Right forelimb (tissue), 1 donor: ENCODE measurements at places on chromosomes 2 and 18.
A peak's percentile ranks its signal among the peaks of the same experiment; 100 is the strongest.

- no peak for DNase-seq
These were observed 26.1 kb upstream of the PIEZO2 start for GRCh38 chr18:11175266-11175979.

DNA sequence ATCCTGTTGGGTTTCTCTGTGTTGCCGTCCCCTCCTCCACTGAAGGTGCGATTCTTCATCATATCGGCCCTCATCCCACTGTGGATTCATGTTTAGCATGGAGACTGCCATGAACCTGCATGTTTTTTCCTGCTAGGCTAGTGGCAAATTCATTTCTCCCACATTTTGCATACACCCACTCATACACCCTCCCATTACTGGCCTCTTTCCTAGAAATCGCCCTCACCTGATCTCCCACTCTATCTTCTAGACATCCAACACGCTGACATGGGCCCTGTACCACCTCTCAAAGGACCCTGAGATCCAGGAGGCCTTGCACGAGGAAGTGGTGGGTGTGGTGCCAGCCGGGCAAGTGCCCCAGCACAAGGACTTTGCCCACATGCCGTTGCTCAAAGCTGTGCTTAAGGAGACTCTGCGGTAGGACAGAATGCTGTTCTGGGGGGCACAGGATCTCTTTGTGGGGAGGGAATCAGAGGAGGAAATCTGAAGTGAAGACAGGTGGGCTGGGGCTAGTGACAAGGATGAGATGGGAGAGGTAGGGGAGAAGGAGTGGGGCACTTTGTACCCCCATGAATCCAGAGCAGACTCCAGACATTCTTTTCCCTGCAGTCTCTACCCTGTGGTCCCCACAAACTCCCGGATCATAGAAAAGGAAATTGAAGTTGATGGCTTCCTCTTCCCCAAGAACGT lies 17.7 kb downstream of the PRKAG3 start:
- no peak for DNase-seq

DNA sequence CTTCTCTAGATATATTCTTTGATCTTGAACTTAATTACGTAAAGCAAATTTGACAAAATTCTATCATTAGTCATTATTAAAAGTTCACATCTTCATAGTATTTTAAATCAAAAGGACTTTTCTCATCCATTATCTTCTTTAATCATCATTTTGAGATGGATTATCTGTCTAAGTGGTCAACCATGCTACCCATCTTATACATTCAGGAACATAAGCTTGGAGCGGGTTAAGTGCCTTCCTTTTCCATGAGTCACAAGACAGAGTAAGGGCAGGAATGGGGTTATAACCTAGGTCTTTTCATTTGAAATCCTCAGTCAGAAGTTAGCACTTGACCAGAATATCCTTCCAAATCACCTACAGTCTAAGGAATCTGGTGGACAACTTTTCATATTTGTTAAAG lies 297.1 kb downstream of the TCF4 start:
- no peak for DNase-seq

GRCh38 chr18:23499291-23499781 lies 4.0 kb upstream of the RMC1 start:
- DNase-seq, result no peak

GRCh38 chr2:77831898-77832297 lies 309.7 kb upstream of the LRRTM4 start:
- DNase-seq, result no peak

- peak; percentile 54 for DNase-seq
These were observed at the start of gene GPR75 for GRCh38 chr2:53859206-53860181. TSS of gene GPR75 (minus strand) at chr2:53859967. CDS start at chr2:53854756, 5,211 bp downstream.

DNA sequence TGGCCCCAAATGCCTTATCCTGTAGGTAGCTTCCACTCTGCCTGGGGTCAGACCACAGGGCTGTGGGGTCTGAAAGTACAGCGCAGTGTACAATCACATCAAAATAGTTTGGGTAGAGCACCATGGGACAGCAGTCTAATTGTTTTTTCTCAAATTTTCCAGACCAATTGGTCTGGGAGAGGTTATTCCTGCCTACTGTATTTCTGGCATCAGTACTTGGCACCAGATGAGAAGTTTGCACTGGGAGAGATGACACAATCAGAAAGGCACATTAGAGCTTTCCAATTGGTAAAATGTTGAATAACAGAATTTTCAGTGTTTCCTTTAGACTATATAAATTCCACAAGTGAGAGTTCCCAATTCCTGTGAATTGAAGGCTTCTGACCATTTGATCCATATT lies 30.9 kb upstream of the LRRTM1 start:
- no peak for DNase-seq

- no peak for DNase-seq
These were observed 16.1 kb downstream of the CPSF3 start for GRCh38 chr2:9439536-9439935.

- no peak for DNase-seq
These were observed 789.4 kb downstream of the LRP1B start for GRCh38 chr2:141341444-141341843.

- no peak for DNase-seq
These were observed 405.8 kb upstream of the CDH2 start for GRCh38 chr18:28582724-28583123.

- DNase-seq, result no peak
These were observed 65.0 kb upstream of the BCL2L11 start for GRCh38 chr2:111055735-111056134.

DNA sequence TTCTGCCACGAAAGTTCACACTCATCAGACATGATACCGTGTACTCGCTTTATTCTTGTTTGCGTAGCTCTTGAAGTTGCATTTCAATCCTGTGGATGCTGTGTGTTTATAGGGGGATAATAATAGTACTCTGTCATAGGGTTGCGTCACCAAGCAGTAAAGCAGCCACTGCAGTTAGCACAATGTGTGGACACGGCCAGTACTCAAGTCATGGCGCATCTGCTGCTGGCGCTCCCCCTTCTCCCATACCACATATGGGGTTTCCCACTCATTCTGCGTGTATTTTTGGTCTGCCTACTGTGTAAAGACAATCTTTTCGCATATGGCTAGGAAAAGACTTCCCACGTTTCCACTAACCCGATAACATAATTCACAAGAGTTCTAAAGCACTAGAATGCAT lies 2.1 kb upstream of the ZBTB14 start:
- DNase-seq, result no peak

- no peak for DNase-seq
These were observed 46.3 kb downstream of the ZC3H6 start for GRCh38 chr2:112321375-112322320.

DNA sequence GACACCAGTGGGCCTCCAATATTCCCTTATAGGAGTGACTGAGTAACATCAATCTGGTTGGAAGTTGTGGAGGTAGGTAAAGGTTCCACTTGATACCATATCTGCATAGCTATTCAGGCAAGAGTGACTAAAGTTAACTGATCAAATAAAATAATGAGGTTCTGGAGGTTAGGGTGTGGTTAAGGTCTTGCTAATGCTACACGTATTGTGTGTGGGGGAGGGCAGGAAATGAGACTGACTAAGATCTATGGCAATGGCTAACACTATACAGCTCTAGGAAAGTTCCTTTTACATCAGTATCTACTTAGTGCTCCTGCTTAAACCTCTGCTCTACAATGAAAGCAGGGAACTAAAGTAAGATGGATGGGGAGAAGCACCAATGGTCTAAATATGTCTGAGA lies 149.1 kb upstream of the MGAT5 start:
- DNase-seq, result no peak

DNA sequence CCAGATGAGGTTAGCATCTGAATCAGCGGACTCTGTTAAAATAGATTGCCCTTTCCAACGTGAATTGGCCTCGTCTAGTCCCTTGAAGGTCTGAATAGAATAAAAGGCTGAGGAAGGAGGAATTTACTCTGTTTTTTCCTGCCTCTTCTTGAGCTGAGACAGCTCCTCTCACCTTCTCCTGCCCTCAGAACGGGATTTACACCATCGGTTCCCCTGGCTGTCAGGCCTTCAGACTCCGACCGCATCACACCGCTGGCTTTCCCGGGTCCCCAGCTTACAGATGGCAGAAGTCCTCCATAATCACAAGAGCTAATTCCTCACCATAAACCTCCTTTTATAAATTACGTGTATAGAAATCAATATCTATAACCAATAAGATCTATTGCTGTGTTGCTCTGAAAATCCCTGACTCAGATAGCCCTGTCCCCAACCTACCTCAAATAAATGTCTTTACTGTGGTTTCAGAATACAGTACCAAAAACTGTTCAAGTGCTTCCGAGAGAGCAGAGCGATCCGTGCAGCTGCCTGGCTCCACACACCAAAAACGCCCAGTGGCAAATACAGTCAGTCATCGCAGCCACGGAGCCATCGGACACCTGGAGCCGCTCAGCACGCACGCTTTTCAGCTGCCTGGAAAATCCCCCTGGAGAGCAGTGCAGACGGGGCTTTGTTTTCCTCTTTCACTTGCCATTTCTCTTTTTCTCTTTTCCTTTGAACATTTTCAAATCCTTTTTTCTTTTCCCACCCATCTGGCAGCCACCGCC lies 196.9 kb downstream of the NRP2 start:
- DNase-seq, result no peak

DNA sequence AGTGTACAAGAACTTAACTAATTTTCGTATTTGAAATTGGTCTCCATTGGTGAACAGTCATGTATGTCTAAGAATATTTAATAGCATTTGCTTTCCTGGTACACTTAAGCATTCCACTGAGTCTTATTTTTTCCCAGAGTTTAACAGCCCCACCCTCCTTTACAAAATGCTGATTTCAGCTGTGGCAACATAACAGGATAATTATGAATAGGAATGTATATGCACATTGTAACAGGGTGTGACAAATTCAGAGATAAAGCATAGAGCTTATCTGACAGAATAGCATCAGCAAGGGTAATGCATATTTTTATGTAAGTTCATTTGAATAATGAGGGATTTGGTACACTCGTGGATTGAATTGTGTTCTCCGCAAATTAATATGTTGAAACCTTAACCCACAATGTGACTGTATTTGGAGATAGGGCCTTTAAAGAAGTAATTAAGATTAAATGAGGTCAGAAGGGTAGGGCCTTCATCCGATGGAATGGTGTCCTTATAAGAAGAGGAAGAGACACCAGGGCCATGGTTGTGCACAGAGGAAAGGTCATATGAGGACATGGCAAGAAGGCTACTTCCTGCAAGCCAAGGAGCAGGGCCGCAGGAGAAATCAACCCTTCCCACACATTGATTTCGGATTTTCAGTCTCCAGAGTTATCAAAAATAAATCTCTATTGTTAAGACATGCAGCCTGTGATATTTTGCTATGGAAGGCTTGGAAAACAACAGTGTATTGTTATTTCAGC lies 439.7 kb upstream of the CDH20 start:
- DNase-seq, result no peak

GRCh38 chr2:237488901-237489860 lies 2.1 kb downstream of the MLPH start:
- DNase-seq, result peak; percentile 27

DNA sequence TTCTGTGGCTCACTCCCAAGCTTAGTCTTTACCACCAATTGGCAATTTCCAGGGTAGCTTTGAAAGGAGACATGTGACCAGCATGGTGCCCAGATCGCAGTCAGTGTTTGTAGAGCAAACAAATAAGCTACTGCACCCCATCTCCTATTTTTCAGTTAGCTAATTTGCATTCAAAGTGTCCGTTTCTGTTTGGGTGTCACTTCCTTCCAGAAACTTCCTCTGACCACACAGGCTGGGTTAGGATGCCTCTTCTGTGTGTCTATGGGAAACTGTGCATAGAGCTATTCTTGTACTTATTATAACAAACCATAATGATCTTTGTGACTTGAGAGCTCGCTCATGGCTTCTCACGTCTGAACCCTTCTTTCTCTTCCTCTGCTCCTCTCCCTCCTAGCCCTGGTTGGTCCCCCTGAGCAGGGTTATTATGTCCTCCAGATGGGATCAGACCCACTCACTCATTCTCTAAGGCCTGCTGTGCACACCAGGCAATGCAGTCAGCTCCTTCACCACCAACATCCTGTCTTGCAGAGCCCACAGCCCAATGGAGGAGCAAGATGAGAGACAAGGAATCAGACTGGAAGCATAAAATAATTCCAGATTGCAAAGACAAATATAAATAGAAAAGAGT lies 101.2 kb upstream of the ALK start:
- DNase-seq, result no peak

- DNase-seq, result no peak
These were observed 27.7 kb downstream of the TMEM131 start for GRCh38 chr2:97967931-97968627.

- DNase-seq, result no peak
These were observed 8.6 kb upstream of the PCARE start for GRCh38 chr2:29082804-29083495.

- no peak for DNase-seq
These were observed 488.1 kb upstream of the RAB12 start for GRCh38 chr18:8121101-8121500.

GRCh38 chr2:71936076-71937030 lies 211.3 kb downstream of the CYP26B1 start:
- DNase-seq, result no peak

DNA sequence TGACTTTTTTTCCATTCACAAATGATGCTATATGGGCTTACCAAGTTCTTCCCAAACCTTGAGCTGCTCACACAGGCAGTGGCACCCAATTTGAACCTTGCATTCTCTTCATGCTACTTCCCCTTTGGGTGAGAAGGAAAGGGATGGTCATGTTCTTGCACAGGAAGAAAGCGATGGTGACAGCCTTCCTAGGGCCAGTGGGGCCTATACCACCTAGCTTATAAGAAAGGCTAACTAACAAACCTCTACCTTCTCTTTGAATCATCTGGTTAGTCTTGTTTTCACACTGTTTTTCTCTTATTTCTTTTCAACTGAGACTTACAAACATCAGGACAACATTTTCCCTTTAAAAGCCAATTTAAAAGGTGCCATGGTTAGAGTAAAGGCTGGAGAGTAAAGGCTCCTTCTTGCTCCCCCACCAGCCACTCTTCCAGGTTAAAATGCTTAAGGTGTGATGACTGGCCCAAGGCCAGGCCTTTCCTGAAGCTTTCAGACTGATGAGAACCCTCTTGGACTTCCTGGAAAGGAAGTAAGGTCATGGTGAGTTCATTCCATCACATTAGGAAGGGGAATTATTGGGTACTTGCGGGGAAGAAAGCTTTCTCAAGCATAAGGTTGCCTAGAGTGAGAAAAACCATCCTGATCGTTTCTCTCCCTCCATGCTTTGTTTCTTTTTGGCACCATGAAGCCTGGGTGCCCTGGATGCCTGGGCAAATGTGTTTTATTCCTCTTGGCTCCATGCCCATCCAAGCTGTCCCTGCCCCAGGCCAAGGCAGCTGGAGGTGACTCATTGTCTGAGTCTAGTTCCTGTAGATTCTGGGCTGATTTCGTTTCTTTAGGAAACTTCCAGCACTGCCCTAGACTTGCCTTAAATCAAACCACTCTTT lies 41.4 kb upstream of the ITGB6 start:
- DNase-seq, result no peak
